NCI-H526 (cell line): ENCODE measurements at places on chromosomes 12 and 14.

- no peak for DNase-seq
These were observed 18.1 kb downstream of the VSX2 start for GRCh38 chr14:74257078-74257940.

- no peak for DNase-seq
These were observed 19.4 kb upstream of the LIMA1 start for GRCh38 chr12:50302686-50303085.

DNA sequence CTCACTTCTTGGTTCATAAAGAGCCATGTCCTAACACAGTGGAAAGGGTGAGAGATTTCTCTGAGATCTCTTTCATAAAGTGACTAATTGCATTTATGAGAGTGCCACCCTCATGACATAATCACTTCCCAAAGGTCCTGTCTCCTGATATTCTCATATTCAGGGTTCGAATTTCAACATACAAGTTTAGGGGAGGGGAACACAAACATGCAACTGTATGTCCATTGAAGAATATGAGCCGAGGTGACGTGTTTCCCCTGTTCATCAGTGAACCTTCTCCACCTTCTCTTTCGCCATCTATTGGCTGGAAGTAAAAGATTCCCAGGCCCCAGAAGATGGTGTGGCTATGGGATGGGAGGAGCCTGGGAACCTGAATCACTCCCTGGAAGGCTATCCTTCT lies 354.2 kb upstream of the ATP2B1 start:
- no peak for DNase-seq

DNA sequence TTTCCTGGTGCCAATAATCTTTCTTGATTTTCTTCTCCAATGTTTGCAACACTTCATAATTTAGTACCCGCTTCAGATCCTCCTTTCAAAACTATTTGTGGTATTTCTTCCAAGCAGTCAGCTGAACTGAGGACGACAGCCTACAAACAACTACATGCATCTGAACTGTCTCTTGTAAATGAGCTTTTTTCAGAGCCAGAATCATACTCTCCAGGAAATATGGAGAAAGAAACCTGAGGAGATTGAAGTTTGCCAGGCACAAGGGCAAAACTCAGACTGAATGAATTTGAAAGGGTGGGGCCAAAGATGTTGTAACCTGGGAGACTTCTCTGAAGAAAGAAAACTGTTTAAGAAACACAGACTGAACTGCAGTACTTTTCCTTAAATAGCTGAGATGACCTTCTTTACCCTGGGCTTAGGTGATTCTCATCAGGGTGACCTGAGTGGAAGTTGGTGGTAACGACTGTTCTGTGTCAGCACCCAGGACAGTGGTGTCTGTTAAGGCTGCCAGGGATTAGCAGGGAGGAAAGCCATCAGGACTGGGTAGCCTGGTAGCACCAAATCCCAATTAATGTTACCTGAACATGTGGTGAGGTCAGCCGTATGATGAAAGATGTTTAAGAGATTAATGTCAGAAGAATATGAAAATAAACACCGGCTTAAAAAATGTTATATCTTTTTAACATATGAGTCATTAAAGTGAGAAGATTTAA lies 95.0 kb downstream of the TGFB3 start:
- no peak for DNase-seq

GRCh38 chr12:166425-167075 lies 47.4 kb downstream of the SLC6A12 start:
- DNase-seq: no peak

- no peak for DNase-seq
These were observed 60.9 kb upstream of the TMEM263 start for GRCh38 chr12:106894774-106895173.

DNA sequence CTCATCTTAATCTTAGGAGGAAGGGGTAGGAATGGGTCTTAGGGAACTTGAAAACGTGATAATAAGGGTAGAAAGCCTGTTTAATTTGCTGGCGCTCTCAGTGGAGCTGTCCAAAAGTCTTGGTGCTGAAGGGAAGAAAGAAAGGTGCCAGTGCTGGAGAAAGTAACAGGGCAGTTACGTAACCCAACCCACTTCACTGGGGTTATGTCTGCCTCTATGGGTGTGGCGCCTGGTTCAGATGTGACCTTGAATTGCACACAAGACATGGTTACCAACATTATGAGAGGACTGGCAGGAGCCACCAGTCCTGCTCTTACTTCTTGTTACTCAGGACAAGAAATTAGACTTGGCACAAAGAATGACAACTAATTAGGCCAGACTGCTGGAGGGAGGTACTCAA lies 18.6 kb upstream of the GPATCH2L start:
- DNase-seq: no peak

- no peak for DNase-seq
These were observed 47.7 kb upstream of the ANP32D start for GRCh38 chr12:48424644-48425043.

GRCh38 chr14:61451491-61451890 lies 130.1 kb downstream of the PRKCH start:
- no peak for DNase-seq

- DNase-seq: no peak
These were observed 191.4 kb downstream of the FOXN3 start for GRCh38 chr14:89225607-89226006.

DNA sequence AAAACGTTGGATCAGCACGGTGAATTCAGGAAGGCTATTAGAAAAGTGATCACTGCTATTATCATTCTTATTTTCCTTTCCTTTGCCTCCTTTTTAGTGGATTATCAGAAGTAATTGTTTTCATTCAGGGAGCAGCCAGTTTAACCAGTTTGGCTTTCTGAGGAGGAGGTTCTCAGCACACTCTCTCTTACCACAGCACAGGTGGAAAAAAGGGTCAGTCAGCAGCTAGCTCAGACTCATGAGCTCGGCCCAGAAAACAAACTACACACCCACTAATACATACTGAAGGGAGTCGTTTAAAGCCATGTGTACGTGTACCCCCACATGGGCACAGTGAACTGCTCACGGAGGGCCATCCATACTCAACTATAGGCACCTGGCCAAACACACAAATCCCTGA lies 23.2 kb upstream of the MAGOHB start:
- no peak for DNase-seq

- DNase-seq: peak; percentile 39
These were observed 456.9 kb upstream of the SYT1 start for GRCh38 chr12:78407722-78408121.

DNA sequence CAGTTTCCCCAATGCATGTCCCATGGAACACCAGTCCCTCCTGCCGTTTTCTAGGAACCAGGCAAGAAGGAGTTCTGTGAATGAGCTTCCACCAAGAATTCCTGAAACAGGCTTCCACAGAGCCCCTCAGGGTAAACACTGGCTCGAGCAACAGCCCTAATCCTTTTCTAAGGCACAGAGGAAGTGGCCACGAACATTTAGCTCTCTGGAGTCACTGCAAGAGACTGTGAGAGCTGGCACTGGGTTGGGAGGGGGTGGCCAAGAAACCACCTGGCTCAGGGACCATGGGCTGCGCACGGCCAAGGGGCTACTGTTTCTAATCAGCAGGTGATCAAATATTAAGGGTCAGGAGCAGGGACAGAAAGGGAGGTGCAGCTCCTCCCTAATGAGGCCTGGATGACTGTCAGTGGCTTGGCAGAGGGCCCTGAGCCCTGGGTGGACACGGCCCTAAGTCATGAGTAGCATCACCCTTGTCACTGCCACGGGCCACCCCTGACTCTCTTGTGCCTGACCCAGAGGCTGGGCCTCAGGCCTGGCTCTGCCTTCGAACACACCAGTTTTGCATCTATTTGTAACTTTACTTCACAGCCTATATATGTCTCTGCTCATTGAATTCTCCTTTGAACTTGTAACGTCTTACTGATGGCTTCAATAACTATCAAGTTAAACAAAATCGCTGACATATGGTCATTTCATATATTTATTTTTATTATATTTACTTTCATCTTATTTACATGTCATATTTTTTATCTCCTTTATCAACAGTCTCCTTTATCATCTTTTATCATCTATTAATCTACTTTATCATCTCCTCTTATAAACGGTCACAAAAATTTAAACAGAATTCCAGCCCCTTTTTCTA lies 154.0 kb downstream of the DICER1 start:
- no peak for DNase-seq

- DNase-seq: no peak
These were observed 769 bp upstream of the ZNF740 start for GRCh38 chr12:53179687-53180219.
